Thymus (tissue), 14 donors: ENCODE measurements at places on chromosomes 13 and 19. TPM values are rescaled to one million over a fixed set of nuclear protein-coding genes. Genes with fewer than 3 reads are reported as not detected.

Gene ZNF682
- total RNA-seq: 4.7 TPM

Gene CYP4F2
- 0.09 TPM for total RNA-seq

Gene C13orf46
- total RNA-seq: 0.05 TPM

Gene ZNF776
- 25.1 TPM for total RNA-seq

Gene RNF17
- total RNA-seq: 0.05 TPM

Gene MAST1
- 0.38 TPM for total RNA-seq

Gene PDS5B
- total RNA-seq: 37.2 TPM

Gene TMC4
- total RNA-seq: 2.1 TPM

Gene FFAR2
- total RNA-seq: 0.47 TPM

Gene UQCR11
- total RNA-seq: 167 TPM

Gene ZNF709
- total RNA-seq: 5.0 TPM

Gene IGFL1
- 0.99 TPM for total RNA-seq

Gene CD209
- 3.4 TPM for total RNA-seq

Gene RDH13
- 6.2 TPM for total RNA-seq

Gene KIR2DL1
- not detected for total RNA-seq

Gene GTF2F2
- total RNA-seq: 34.0 TPM

Gene FGF21
- not detected for total RNA-seq

Gene LYPD5
- 1.7 TPM for total RNA-seq

Gene RYR1
- total RNA-seq: 1.1 TPM

Gene NAPSA
- total RNA-seq: 0.94 TPM

Gene ANGPTL8
- not detected for total RNA-seq

Gene CYP4F3
- total RNA-seq: 0.24 TPM

Gene ZNF799
- total RNA-seq: 8.0 TPM

Gene SIGLEC8
- total RNA-seq: 2.1 TPM

Gene LRP3
- total RNA-seq: 2.6 TPM

Gene KLK3
- 0.19 TPM for total RNA-seq

Gene ERFL
- total RNA-seq: 0.09 TPM

Gene ZGLP1
- total RNA-seq: 2.3 TPM

Gene DNM2
- total RNA-seq: 49.0 TPM

Gene ZNF667
- 3.8 TPM for total RNA-seq

Gene CEACAM4
- 0.52 TPM for total RNA-seq

Gene GRIK5
- total RNA-seq: 0.33 TPM
